ENCODE measurements at places on chromosomes 13 and 19.

DNA sequence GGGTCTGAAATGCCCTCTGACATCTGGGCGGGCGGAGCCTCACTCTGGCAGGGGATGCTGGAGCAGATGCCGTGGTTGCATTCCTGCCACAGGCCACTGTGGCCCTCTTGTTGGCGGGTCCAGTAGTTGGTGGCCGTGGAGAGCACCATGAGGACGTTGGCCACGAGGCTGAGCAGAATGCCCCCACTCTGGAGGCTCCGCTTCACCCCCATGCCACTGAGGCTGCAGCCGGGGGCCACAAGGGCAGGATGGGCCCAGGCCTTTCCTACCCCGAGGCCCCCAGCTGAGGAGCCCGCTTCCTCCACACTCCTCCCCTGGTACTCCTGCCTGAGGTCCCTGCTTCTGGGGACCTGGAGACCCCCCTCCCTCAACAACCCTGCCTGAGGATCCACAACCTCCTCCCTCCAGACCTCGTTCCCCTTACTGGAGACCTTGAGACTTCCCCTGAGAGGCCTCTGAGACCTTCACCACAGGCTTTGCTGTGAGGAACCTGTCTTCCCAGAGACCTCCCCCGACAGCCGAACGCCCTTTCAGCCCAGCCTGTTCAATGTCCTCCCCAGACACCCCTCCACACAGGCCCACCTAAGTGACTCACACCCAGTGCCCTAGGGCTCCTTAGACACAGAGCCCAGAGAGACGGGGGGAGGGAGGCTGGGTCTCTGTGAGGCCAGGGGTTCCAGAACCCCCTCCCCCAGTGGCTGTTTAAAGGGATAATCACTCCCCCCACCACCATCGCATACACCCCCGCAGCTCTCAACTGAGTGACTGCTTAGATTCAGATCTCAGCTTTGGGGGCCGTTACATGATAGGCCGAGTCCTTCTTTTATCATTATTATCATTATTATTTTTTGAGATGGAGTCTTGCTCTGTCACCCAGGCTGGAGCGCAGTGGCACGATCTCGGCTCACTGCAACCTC, at the start of gene CLDND2:
Gene CLDND2 (minus strand): TSS at position 638 of the 917 bp plus-strand sequence. CDS start 426 bp downstream, at position 212.
- DNase-seq: no peak

GRCh38 chr13:38787550-38787949, 100.7 kb downstream of the FREM2 start:
- no peak for DNase-seq

DNA sequence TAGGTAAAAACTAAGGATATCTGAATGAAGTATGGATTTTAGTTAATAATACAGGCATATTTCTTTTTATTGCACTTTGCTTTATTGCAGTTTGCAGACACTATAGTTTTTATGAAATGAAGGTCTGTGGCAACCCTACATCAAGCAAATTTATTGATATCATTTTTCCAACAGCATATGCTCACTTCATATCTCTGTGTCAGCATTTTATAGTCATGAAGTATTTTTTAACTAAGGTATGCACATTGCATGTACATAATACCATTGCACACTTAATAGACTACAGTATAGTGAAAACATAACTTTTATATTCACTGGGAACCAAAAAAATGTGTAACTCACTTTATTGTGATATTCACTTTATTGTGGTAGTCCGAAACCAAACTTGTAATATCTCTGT, 236.3 kb downstream of the SUCLA2 start:
- DNase-seq: no peak

DNA sequence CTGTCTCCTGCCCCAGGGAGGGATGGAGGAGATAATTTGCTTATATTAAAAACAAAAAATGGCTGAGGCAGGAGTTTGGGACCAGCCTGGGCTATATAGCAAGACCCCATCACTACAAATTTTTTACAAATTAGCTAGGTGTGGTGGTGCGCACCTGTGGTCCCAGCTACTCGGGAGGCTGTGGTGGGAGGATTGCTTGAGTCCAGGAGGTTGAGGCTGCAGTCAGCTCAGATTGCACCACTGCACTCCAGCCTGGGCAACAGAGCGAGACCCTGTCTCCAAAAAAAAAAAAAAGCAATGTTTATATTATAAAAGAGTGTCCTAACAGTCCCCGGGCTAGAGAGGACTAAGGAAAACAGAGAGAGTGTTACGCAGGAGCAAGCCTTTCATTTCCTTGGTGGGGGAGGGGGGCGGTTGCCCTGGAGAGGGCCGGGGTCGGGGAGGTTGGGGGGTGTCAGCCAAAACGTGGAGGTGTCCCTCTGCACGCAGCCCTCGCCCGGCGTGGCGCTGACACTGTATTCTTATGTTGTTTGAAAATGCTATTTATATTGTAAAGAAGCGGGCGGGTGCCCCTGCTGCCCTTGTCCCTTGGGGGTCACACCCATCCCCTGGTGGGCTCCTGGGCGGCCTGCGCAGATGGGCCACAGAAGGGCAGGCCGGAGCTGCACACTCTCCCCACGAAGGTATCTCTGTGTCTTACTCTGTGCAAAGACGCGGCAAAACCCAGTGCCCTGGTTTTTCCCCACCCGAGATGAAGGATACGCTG, 184.0 kb downstream of the KDM4B start:
- no peak for DNase-seq

GRCh38 chr19:40700083-40700482, 9.6 kb upstream of the NUMBL start:
- DNase-seq: no peak

GRCh38 chr19:43315851-43316250, 37.6 kb upstream of the CD177 start:
- DNase-seq: no peak

GRCh38 chr19:5594521-5594950, 26.8 kb upstream of the TINCR start:
- no peak for DNase-seq

GRCh38 chr19:39154100-39154628, 28.6 kb downstream of the PAK4 start:
- no peak for DNase-seq

DNA sequence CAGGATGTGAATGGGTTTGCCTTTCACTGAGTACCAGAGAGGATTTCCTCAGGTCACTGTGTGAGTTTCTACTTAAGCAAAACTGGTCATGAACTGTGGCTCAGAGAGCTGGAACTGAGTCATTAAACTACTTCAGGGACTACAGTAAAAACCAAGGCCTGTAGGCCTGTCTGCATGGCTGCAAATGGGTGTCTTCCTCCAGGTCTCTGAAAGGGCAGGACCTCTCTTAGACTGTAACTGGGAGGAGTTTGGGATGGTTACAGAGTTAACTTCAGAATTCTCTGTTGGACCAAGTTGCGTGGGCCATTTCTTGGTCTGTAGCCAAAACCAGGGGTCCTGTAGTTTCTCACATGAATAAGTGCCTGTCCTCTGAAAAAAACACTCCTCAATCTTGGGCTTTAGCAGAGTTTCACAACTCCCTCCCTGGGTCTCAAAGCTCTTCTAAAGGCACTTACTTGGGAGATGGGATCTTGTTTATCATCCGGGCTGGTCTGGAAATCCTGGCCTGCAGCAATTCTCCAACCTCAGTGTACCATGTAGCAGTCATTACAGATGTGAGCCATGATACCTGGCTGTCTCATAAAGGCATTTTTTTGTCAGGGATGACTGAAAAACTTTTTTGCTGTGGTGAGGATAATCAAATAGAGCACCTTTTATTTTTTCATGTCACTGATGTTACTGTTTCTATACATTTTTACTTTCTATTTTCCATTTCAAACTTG, 19.7 kb downstream of the ZNF714 start:
- no peak for DNase-seq

DNA sequence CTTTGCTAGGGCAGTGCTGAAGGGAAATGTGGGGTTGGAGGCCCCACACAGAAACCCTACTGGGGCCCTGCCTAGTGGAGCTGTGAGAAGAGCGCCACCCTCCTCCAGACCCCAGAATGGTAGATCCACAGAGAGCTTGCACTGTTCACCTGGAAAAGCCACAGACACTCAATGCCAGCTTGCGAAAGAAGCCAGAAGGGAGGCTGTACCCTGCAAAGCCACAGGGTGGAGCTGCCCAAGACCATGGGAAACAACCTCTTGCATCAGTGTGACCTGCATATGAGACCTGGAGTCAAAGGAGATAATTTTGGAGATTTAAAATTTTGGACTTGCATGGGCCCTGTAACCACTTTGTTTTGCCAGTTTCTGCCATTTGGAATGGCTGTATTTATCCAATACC, 615.4 kb upstream of the MIR17HG start:
- no peak for DNase-seq

Measured in GOT3 (cell line).